ENCODE measurements at places on chromosomes 2 and 18. TPM values are rescaled to one million over a fixed set of nuclear protein-coding genes. Genes with fewer than 3 reads are reported as not detected.

DNA sequence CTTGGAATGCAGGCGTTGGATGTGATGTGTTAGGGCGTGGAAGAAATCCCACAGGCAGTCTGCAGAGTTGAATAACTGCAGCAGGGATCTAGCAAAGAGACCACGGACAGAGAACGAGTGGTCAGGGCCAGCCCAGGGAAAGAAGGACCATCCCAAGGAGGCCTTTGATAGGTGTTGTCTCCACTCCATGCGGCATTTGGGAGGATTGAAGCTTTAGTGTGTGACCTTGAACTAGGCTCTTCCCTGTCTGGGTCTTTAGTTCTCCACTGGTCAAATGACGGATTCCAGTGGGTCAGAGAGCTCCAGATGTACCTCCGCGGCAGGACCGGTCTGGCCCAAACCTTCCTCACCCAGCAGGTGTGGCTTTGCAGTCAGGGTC is 18.4 kb downstream of the GREB1 start:
- no peak for DNase-seq

- DNase-seq: no peak
Observed at GRCh38 chr2:235270956-235271355, 222.9 kb upstream of the AGAP1 start.

- DNase-seq: no peak
Observed at GRCh38 chr2:106138543-106139237, 55.4 kb downstream of the UXS1 start.

The RAMP1 gene
- 7.6 TPM for total RNA-seq

- DNase-seq: no peak
Observed at GRCh38 chr2:193103064-193103463, 908.3 kb upstream of the TMEFF2 start.

GRCh38 chr2:98280376-98281102 is 65.7 kb upstream of the CNGA3 start:
- no peak for DNase-seq

DNA sequence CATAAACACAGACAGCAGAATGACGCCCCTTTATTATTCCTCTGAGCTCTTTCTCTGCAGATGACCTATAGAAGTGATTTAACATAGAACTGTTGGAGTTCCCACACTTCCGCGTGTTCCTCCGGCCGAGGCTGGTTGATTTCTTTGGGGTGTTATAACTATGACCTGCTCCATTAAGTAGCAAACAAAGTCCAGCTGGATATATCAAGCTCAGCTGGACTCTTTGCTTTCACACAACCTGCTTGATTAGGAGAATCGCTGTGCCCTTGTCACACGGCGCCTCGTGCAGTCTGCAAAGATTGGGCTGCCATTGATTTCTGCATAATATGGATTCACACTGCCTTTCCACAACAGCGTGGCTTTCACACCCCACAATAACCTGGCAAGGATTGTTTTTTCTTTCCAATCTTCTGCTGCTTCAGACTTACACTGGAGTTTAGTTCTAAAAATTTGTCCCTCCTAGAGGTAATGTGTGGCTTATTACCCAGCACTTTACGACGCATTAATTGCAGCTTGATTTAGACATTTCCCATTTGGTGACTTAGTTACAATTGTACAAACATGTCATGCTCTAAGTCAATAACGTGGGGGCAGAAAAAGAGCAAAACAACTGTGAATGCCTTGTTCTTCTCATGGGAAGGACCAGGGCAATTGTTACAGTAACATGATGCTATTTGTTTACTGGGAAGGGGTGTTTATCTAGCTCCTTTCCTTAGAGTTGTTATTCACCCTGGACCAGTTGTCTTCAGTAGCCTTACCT is 485.7 kb downstream of the TXNL1 start:
- DNase-seq: no peak

DNA sequence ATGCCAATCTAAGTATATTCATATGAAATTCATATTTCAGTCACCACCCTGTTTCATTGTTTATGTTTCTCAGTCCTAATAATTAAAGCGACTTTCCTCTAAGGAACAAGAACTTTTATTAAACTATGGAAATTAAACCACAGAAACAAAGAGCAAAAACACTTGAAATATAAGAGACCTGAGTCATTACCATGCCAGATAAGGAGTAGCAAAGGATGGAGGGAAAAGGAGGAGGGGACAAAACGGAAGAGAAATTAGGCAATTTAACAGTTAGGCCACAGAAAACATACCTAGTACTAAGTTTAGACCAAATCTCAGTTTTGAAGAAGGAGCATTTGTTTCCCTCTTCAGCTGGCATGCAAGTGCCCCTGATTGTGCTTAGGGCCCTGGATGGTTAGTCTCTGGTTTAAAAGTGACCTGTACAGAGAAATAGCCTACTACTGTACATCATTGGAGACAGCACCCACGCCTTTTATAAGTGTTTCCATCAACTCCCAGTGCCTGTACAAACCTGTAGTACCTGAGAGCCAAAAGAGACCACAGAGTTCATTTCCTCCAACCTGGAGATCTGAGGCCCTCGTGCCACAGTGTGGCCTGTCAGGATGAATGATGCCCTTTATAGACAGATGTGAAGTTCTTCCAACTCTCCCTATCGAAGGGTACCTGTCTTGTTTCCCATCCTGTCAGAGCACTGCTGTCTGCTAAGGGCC is 74.5 kb downstream of the SPATS2L start:
- DNase-seq: no peak

- no peak for DNase-seq
Observed at GRCh38 chr18:37138456-37138855, 309.5 kb downstream of the KIAA1328 start.

- no peak for DNase-seq
Observed at GRCh38 chr2:128261245-128262128, 57.2 kb downstream of the HS6ST1 start.

GRCh38 chr2:56749152-56749752 is 565.5 kb downstream of the CCDC85A start:
- no peak for DNase-seq

The CNTNAP5 gene
- total RNA-seq: 22.0 TPM

DNA sequence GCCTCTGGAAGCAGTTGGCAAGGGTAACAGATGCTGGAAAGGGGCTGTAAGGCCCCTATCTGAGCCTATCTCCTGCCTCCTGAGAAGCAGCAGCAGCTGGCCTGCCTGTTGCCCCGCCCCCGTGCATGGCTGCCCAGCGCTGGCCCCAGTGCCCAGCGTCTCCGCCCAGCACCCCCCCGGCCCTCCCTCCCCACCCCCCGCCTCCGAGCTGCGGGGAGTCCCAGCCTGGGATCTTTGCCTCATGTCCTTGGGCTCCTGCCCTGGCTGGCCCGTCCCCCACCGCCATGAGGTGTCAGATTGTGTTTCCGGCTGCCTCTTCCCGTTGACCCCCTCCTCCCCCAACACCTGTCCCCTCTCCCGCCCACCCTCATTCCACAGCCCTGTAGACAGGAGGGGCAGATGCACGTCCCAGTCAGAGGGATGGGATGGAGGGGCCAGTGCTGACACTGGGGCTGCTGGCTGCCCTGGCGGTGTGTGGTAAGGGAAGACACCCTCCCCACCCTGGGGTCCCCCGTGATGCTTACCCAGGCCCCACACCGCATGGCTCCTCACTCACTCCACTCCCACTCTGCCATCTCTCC is at the start of gene CHRND:
Gene CHRND (plus strand): TSS at position 370 of the 581 bp plus-strand sequence. CDS start 56 bp downstream, at position 426.
- peak; percentile 69 for DNase-seq

DNA sequence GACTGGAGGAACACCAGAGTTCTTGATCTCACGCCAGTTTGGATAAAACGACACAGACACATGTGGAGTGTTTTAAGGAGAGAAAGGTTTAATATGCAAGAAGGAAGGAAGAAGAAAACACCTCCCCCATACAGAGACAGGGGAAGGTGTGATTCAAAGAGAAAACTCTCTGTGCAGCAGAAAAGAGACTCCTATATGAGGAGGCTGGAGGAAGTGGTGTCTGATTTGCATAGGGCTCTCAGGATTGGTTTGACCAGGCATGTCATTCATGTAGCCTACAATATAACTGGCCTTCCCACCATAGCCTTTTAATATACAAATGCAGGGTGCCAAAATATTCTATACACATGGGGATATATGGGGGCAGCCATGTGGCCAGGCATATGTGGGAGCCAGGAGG is 1386.5 kb downstream of the RPIA start:
- DNase-seq: no peak

The SERPINB10 gene
- not detected for total RNA-seq

GRCh38 chr2:62321380-62322289 is 125.7 kb downstream of the B3GNT2 start:
- no peak for DNase-seq

GRCh38 chr2:153227981-153228380 is 250.6 kb downstream of the RPRM start:
- no peak for DNase-seq

DNA sequence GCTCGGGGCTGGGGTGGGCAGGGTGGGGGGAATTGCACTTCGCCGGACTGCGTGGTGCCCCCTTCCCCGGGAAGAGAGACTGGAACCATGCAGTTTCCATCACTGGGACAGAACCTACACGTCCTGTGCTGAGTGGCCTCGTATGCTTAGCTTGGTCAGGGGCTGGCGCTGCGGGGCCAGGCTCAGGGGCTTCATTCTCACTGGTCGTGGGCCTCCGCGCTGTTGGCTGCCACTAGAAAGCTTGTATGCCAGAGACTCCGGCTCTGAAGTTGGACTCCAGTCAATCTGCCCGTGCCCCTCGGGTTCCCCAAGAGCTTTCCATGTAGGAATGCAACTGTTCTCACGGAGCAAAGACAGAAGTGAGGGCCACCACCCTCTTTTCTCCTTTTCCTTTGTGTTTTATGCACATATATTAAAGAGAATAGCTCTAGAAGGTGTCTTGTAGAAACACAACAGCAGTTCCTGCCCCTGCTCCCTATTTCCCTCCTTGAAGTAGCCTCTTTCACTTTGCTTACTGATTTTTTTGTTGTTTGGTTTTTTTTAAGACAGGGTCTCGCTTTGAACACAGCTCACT is 64.0 kb upstream of the YWHAQ start:
- no peak for DNase-seq

The QPCT gene
- 7.4 TPM for total RNA-seq

The POTEJ gene
- not detected for total RNA-seq

GRCh38 chr2:99833586-99834201 is 308.7 kb downstream of the AFF3 start:
- no peak for DNase-seq
